NCI-H2227 treated with DMSO at 0.1 percent for 48 hours (cell line): ENCODE measurements at places on chromosomes 16 and 17.

DNA sequence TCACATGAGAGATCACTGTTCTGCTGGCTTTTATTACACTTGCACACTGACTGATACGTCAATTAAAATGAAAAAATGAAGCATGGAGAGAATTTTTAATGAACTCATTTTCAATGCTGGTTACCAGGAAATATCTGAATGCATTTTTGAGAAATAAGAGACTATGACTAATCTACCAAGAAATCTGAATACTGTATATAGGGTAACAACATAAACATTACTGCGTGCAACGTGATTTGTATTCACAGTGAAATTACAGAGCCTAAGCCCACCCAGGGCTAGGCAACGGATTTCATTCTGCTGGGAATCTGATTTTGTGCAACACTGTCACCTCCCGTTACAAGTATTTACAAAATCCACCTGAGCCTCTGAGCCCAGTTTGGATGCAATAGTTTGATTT, 23.8 kb upstream of the LCMT1 start:
- DNase-seq = no peak

DNA sequence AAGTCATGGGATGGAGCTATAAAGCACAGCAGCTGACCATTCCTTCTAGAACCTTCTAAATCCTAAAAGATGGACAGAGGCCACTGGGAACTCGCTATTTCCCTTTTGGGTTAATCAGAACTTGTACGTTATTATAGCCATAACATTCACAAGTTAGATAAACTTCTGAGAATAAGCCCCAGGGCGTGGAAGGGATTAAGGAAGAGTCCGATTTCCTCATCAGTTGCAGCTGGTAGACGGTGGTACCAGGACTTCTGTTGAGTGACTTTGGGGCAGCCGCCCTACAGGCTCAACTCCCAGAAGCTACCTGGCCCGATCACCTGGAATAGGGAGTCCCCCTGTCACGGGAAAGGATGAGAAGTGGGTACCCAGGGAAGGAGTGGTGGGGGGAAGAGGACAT, 370.1 kb upstream of the ZFHX3 start:
- no peak for DNase-seq

DNA sequence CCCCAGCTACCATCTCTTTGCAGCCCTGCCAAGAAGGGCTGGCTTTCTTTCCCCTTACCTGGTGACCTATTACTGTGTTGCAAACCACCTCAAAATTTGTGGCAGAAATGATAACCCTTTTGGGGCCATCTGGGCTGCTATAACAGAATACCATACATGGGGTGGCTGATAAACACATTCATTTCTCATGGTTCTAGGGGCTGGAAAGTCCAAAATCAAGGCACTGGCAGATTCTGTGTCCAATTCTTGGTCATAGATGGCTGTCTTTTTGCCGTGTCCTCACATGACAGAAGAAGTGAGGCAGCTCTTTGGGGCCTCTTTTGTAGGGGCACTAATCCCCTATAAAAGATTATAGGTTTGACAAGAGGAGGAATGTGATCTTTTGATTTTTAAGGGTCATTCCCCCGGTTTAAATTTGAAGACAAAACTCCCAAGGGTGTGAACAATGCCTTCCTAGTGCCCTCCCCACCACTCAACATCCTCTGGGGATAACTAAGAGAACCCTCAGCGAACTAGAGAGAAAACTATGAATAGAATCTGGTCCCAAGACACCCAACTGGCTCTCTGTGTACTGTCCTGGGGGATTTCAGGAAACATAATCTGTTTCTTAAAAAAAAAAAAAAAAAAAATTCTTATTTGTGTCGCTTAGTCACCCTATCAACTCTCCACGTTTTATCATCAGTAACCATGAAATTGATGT, 1.7 kb upstream of the METTL22 start:
- DNase-seq = no peak

GRCh38 chr16:14559809-14560241, 70.2 kb downstream of the PARN start:
- no peak for DNase-seq

GRCh38 chr16:19135201-19135842, 21.6 kb downstream of the ITPRIPL2 start:
- no peak for DNase-seq

DNA sequence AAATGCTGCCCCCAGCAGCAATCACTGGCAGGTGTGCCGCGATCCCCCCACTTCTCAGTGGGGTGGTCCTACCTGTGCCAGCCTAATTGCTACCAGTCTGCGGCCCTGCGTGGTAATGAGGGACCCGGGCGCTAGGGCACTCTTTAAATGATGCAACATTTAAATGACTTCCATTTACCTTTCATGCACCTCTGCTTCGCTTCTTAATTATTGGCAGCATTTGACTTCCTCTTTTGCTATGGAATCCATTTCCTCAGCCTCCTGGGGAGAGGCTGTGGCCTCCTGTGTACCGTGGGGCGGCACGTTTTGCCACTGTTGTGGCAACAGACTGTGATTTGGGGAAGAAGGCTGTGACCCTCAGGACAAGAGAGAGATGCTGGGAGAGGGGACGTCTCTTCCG, 86.1 kb downstream of the RPA1 start:
- no peak for DNase-seq
